ENCODE measurements at places on chromosomes 6 and 20.

GRCh38 chr20:51447097-51447764, 95.3 kb downstream of the NFATC2 start:
- DNase-seq = no peak

DNA sequence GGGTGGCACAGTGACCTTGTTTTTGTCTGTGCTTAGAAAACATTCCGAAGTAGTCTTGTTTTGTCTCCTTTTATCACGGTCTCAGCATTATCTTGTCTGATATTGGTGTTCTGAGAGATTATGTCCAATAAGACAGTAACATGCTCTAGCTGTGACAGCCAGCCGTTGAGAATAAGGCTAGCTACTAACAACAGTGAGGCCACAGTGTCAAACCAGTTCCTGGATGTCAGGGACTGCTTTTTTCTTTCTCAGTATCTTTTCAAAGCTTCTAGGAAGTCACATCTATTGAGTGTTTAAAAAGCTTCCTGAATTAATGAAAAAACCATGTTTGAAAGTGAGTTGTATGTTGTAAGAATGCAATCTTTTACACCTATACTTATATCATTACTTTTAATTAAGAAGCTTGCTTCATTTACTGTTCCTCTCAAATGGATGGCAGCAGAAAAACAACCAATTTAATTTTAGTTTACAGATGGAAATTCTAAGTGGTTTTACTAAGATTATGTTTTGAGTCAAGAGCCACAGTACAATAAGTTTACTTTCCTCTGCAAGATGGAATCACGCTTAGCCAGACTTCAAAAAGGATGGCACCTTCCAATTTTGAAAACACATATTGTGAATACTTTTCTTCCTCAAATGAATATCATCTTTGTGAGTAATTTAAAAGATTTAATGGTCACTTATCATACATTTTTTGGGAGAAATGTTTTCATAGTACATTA, 53.1 kb downstream of the MAP3K7 start:
- no peak for DNase-seq

- DNase-seq = no peak
Measured at GRCh38 chr20:49100972-49101371, 54.9 kb downstream of the CSE1L start.

GRCh38 chr20:39259010-39259803, 297.1 kb downstream of the DHX35 start:
- DNase-seq = no peak

GRCh38 chr6:19613678-19614077, 223.5 kb upstream of the ID4 start:
- DNase-seq = no peak

- DNase-seq = no peak
Measured at GRCh38 chr6:74768120-74768519, 437.7 kb downstream of the COL12A1 start.

DNA sequence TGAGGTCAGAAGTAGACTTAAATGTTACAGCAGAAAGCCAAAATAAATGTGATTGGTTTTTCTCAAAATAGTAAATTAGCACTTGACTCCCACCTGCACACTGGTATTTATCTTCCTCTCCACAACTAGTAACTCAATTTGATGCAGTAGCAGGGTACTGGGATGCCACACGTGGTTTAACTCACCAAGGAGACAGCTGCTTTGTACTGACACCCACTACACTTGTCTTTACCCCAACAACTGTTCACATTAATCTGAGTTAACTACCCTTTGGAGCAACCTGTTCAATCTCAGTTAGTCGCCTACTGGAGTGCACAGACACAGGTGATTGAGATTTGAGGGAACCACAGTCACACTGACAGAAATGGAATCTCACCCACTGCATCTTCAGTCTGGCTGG, 242.1 kb downstream of the PRKN start:
- DNase-seq = no peak

GRCh38 chr6:127514773-127515227, 4.3 kb downstream of the MTCL3 start:
- no peak for DNase-seq

GRCh38 chr6:132948889-132949288, 134.5 kb downstream of the RPS12 start:
- no peak for DNase-seq

GRCh38 chr6:31734821-31735406, 1.4 kb downstream of the CLIC1 start:
- DNase-seq = peak; percentile 47

- DNase-seq = no peak
Measured at GRCh38 chr6:161575523-161576254, 301.8 kb upstream of the AGPAT4 start.

DNA sequence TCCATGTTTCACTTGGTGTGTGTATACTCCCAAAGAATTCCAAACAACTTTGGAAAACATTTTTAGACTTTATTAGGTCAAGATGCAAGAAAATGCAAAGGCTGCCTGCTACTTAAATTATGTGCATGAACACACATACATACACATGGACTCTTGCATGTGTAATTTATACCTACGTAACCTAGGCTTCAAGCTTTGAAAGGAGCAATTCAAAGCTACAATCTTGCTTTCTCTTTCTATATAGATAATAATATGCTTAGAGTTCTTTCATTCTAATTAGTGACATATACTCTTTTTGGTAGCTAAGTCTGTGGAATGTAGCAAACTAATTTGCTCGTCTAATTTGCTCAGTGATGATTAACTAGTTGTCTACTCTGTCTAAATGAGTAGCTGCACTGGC, 146.5 kb downstream of the EPHA7 start:
- DNase-seq = no peak

- no peak for DNase-seq
Measured at GRCh38 chr6:74741646-74742045, 464.2 kb downstream of the COL12A1 start.

DNA sequence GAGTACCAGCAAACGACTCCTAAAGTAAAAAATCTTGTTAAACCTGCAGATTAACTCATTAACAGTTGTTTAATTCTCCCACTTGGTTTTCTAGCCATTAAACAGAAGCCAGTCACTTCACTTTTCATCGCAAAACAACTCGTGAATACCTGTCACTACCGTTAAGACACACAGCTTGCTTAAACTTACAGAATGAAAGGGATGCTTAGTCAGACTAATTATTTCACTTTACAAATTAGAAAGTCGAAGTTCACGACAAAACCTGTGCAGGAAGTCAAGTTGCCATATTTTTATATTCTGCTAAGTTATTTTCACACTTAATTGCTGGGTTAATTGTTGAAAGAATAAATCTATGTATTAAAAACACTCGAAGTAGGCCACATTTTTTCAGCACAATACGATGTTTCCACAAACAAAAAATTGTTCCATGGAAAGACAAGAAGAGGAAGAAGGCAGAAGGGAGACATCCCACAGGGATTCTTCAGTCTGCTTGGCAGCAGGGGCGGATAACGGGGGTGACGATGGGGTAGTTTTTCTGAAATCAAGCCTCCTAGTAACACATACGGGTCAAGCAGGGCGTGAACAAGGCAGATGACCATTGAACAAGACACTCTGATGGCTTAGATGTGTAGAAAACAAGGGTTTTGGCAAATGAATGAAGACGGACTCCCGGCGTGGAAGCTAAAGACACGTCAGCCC, 933 bp downstream of the SSR1 start:
- DNase-seq = no peak

- no peak for DNase-seq
Measured at GRCh38 chr6:132820629-132821381, 6.4 kb downstream of the RPS12 start.

DNA sequence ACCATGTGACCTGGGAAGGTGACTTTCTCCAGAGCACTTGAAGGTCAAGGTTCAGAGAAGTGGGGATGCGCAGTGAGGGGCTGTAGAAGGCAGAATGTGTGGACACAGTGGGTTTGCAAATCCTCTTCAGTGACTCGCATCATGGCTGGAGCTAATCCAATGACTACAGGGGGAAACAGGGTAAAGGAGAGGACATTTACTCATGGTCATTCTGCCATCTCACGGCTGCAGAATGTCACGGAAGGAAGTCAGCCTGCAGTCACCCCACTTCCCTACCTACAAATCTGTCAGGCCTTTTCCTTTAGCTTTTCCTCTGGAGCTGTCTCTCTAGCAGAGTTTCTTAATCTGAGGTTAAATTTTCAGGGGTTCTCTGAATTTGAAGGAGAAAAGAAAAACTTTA, 337.6 kb downstream of the CDC5L start:
- no peak for DNase-seq

DNA sequence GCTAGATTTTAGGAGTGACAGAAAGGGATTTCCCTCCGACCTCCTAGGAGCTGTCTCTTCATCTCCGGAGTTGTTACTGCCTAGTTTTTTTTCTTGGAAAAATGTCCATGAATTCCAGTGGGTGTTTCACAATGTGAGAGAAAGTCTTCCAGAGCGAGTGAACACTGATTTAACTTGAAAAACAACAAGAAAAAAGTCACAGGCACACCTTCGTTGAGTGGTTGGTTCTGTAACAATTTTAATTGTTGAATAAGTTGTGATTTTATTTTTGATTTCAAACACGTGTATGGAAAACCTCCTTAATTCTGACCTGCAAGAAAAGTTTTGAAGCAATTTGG, 2.9 kb downstream of the TFAP2C start:
- DNase-seq = no peak

- DNase-seq = no peak
Measured at GRCh38 chr6:128570680-128571063, 50.3 kb upstream of the PTPRK start.

GRCh38 chr6:127938701-127939100, 37.8 kb upstream of the THEMIS start:
- no peak for DNase-seq

DNA sequence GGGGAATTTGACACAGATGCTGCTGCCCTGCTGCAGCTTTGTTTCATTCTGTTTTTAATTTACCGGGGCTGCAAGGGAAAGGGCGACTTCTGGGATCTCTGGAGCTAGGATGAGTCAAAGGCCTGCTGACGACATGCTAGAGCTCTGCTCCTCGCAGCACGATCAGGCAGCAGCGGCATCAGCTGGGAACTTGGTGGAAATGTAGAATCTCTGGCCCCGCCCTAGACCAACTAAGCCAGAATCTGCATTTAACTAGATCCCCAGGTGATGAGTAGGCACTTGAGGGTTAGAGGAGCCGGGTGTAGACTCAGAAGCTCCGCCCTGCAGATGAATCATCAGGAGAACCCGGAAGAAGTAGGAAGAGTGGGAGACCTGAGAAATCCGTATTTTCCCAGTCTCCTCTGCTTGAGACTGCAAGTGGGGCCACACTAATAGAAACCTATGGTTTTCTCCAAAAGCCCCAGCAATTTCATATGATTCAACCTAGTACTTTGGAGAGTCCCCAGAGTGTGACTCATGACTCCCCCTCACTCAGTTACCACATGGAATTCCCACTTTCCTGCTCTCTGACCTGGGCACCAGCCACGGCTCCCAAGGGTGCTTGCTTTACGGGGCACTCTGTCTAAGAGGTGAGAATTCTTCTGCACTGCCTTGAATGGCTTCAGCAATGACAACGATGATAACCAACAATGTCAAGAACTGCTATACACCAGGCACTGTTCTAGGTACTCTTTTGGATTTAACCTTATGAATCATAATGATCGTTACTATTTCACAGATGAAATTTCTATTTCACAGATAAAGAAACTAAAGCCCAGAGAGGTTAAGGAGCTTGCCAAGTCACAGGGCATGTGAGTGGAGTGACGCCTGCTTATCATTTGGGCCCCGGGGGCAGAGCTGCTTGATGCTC, 18.1 kb downstream of the TUBB2B start:
- peak; percentile 17 for DNase-seq

DNA sequence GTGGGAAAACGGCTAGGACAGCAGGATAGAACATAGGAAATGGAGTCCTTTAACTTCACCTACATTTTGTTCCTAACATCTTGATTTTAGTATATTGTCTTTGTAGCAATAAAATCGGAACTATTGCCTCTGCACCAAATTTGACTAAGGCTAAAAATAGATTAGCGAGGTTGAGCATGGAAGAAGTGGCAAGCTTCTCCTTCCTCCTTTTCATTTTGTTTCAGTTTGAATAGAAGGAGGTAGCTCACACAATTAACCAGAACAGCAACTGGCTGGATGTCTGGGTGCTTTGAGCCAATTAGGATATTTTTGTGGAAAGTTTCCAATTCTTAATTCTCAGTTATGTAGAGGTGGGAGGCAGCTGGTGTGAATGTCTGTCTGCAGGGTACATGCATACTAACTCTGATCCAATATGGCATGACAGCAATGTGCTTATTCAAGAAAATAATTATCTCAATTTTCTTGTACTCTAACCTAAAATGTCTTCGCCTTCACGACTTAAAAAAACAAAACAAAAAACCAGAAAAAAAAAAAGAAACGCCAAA, 3.1 kb upstream of the HECA start:
- DNase-seq = no peak

DNA sequence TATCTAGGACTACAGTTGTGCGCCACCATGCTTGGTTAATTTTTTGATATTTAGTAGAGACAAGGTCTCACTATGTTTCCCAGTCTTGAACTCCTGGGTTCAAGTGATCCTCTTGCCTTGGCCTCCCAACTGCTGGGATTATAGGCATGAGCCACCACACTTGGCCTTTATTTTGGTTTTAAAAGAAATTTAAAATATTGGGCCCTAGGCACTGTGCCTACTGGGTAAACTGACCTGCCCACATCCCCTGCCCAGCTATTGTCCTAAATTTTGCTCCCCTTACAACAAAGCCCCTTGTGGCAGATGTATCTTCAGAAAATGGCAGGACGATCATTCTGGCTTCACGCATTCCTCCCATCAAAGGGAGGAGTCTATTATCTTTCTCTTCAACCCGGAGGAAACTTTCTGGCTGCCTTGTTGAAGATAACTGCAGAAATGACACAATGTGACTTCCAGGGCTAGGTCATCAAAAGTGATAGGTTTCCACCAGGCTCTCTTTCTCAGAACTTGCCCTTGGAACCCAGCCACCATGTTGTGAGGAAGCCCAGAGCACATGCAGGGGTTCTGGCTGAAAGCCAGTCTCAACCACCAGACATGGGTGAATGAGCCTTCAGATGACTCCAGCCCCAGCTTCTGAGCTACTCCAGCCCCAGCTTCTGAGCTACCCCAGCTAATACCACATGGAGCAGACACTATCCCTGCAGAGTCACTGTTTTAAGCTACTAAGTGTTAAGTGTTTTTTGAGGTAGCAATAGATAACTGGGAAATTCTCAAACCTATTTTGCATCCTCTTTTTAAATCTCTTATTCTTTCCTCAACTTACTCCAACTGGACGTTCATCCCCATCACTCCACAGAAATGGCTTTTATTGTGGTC, 4.6 kb upstream of the GUCA1B start:
- DNase-seq = no peak

- DNase-seq = no peak
Measured at GRCh38 chr6:1832844-1833787, 223.4 kb downstream of the FOXC1 start.

All from activated CD8-positive, alpha-beta memory T cell treated with anti-CD3 and anti-CD28 coated beads for 4 hours (primary cell).